ENCODE measurements at places on chromosomes 12 and 14. TPM values are rescaled to one million over a fixed set of nuclear protein-coding genes. Genes with fewer than 3 reads are reported as not detected.

CCDC197 gene
- total RNA-seq: not detected

SMIM41 gene
- not detected for total RNA-seq

GRCh38 chr14:90509403-90509802, 112.6 kb downstream of the CALM1 start:
- DNase-seq: no peak

DNA sequence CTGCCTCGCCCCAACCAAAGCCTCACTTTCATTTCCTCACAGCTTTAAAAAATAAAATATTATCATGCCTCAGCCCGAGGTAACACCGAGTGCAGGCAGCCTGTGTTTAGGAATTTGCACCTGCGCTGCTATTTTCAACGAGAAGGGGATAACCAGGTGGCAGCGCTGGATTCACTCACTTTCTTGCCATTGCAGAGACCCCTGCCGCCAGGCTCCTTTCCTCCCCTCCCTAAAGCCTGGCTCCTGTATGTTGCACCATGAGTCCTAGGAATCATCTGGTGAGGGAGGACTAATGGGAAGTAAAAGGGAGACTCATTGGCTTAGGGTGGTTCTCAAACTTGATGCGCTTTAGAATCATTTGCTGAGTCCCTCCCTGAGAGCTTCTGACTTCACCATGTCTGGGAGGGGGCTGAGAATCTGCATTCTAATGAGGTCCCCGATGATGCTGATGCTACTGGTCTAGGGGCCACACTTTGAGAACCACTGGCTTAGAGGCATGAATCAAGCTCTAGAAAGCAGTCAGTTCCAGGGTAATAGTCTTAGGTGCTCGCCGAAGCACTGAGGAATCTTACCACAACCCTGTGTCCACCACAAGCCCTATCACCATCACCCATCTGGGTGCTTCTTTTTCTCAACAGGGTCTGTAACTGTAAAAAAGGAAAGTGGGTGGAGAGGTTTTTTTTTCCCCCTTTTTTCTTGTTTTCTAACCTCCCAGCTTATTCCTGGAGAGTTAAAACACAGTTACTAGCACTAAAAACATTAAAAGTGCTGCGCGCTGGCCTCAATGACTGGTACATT, 83.8 kb downstream of the SLC38A1 start:
- DNase-seq: no peak

DNA sequence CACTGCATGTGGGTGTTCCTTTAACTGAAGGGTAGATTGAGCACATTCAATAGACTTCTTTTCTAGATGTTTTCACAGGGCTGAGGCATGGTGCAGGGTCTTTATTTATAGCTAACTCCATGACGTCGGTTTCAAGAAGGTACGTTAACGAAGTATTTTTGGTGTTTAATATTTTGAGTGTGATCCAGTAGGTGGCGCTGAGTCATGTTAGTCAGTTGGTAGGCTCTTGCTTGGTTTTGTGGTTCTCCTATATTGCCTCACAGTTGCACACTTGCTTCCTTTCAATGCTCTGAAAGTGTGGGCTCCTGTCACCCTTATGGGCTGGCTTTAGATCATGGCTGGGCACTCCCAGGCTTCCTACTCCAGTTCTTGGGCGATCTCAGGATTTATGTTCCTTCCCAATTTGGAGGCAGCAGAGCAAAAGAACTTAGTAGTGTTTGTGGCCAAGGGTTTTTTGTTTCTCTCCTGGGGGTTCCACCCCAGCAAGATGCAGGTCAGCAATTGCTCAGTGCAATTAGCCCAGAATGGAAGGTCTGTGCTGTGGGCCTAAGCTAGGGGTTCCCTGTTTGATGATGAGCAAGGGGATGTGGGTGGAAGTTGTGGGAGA, 471.6 kb upstream of the FOXG1 start:
- DNase-seq: peak; percentile 54

KCTD10 gene
- total RNA-seq: 57.5 TPM
